ENCODE measurements at places on chromosomes 5 and 9.

DNA sequence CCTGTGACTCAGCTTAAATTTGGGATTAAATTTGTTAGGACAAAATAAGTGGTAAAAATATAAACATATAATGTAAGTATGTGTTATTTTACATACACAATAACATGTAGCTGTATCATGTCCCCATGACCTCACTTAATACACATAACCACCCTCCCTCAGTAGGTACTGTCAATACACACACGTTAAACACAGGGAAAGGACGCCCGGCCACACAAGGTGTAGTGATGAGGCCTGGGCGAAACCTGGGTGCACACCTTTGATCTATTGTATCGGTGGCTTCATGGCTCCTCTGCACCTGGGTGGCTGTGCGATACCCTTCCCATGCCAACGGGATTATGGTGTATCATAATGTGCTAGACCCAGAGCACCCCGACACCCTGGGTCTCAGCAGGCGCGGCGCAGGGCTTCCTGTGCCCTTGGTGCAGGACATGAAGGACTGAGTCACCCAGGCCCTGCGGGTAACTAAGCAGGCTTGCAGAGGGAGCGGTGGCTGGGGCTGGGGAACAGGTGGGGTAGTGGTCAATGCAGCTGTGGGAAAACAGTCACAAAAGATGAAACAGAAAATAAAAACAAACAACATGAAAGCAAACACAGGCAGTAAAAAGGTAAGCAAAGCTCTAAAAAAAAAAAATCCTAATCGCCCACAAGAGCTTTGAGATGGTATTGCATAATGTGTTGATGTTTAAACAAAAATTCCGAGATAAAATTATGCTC is 127.5 kb upstream of the RETREG1 start:
- no peak for DNase-seq

- DNase-seq = peak; percentile 93
Measured at GRCh38 chr5:43631182-43631910, 28.4 kb downstream of the NNT start.

DNA sequence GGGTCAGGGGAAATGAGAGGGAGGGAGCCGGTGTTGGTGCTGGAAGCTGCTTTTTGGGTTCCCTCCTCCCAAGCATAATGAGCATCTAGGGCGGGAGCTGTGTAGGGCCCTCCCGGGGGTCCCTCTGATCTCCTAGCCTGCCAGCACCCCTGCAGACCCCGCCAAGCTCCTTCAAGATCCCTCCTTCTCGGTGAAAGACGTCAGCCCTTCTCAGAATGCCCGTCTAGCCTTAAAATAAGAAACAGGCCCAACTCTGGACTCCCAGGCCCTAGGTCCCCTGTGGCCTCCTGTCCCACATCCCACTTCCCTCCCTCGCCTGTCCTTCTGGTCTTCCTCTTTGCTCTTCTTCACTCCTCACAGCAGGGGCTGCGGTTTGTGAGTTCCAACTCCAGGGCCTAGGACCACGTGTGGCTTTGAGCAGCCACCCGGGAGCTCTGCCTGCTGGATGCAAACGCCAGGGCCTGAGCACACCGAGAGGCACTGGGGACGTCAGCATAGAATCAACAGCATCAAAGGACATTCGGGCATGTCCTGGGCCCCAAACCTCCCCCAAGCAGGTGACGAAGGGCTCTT is 8.8 kb upstream of the SCGB3A1 start:
- no peak for DNase-seq

DNA sequence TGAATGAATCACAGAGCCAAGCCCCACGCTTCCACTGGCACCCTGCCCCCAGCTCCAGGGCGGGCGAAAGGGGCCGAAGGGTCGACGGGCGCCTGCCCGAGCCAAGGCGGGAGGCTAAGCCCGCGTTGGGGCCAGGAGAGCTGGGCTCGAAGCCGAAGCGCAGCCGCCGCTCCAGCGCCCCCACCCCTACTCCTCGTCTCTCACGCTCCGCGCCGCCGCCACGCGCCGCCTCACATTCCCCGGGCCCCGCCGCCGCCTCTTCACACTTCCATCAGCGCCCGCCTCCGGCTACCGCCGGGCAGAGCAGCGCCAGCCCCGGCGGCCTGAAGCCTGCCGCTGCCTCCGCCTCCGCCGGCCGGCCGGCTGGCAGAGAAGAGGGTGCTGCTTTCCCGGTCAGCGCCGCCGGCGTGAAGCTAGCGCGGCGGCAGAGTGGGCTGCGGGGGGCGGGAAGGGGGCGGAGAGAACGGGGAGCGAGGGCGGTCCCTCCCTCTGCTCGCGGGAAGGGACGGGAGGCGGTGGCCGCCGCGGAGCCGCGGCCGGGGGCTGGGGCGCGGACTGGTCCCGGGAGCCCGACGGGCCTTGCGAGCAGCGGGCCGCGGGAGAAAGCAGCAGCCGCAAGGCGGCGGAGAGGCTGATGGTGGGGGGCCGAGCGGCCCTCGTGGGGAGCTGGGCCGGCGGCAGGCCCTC is at the start of gene HOMER1:
Gene HOMER1, minus strand, starts transcription at position 431 of the 687 bp plus-strand sequence. CDS start 1,360 bp downstream, outside the sequence.
- peak; percentile 95 for DNase-seq

GRCh38 chr5:75706016-75706415 is 11.2 kb downstream of the POC5 start:
- no peak for DNase-seq

DNA sequence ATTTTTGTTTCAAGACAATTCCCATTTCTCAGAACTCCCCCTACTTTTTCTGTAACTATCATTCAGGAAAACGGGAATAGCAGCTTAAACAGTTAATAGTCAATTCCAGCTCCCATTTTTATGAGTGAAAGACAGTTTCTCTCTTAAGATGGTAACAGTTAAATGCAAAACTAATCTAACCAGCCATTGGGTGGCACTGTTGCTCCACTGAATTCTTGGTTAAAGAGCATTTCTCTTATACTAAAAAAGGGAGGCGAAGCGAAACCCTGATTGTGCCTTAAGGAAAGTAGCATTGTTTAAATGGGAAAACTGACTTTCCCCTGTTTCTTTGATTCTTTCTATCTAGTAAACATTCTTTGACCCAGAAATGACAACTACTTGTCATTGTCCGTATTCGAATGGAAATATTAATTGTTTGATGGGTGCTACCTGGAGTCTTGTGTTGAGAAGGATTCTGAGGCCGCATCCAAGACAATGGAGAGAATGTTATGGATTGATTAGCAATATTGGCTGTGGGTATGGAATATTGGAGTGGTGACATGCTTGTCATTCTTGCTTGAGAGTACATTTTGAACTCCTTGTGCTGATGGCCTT is 507.8 kb downstream of the MAT2B start:
- DNase-seq = peak; percentile 94

DNA sequence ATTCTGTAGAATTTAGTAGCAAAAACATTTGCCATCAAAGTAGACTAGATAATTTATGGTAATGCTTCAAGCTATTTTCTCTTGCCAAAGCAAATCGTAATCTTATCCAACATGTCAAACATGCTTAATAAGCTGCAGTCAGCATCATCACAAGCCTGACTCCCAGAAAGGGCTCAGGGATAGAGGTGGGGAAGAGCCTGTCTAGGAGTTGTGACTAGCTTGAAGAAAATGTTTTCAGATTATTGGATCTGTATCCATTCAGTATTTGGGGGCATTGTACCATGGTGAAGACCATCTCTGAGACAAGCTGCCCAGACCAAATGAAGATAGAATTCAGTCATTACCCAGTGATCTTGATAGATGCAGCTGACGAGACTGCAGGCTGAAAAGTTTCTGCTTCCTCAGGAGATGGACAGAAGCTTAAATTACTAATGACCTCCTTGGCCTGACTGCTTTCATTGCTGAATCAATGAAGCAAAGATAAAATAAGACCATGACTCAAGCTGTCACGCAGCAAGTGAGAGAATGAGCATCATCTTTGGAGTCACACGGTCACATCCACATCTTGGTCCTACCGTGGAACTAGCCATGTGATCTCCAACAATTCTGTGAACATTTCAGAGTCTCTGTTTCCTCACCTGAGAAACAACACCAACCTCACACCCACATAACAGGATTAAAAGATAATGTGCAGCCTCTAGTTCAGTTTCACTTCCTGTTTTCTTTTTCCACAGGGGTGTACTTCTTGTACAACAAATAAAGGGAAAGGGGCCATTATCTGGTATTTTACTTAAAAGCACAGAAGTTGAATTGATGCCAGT is 9.4 kb downstream of the ERAP2 start:
- peak; percentile 56 for DNase-seq

GRCh38 chr5:175471628-175472027 is 6.7 kb upstream of the SFXN1 start:
- no peak for DNase-seq

GRCh38 chr9:130325921-130326320 is 60.4 kb downstream of the HMCN2 start:
- no peak for DNase-seq

GRCh38 chr5:78824831-78825281 is 160.3 kb downstream of the ARSB start:
- DNase-seq = peak; percentile 55

- DNase-seq = no peak
Measured at GRCh38 chr5:65651144-65651543, 26.3 kb downstream of the SHLD3 start.

GRCh38 chr5:134084570-134084969 is 29.9 kb upstream of the TCF7 start:
- DNase-seq = no peak

- DNase-seq = peak; percentile 49
Measured at GRCh38 chr9:96141128-96141474, 160.9 kb downstream of the HSD17B3 start.

DNA sequence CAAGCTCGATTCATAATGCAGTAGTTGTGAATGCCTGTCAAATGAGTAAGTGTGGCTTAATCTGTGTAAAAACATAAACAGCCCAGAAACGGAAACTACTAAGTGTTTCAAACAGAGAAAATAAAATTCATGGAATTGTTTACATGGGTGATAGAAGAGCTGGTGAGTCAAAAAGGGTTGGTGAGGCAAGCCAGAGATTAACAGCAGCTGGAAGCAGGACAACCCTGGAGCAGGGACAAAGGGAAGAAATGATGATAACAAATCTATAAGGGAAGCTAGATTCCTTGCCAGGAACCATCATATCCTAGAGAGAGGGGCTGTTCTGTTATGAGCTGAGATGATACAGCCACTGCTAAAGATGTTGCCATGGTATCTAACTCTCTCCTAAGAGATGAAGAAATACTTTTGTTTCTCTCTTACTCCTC is 18.0 kb upstream of the PRR16 start:
- DNase-seq = peak; percentile 31

DNA sequence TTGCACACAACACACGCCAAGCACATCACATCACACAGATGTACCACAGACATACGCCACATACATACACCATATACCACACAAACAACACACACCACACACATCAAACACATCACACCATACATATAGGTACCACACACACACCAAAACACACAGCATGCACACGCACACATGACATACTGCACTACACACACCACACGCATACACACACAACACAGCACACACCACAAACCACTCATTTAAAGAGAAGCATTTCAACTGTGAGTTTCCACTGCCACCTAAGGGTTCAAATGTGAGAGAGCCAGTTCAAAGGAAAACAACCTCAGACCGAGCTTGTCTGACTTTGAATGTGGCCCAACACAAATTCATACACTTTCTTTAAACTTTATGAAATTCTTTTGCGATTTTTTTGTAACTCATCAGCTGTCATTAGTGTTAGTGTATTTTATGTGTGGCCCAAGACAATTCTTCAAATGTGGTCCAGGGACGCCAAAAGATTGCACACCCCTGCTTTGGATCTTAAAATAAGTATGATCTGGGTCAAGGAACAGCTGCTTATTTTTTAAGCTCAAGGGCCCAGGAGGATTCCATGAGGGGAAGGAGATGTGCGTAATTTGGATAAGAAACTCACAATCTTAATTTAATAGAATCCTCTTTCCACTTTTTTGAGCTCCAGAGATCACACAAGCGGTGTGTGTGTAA is 494.6 kb downstream of the GADD45G start:
- peak; percentile 80 for DNase-seq

- DNase-seq = no peak
Measured at GRCh38 chr9:20474496-20474895, 147.8 kb downstream of the MLLT3 start.

GRCh38 chr9:110047232-110047954 is 160.6 kb downstream of the C9orf152 start:
- no peak for DNase-seq

GRCh38 chr5:123304777-123305316 is 118.4 kb downstream of the CEP120 start:
- no peak for DNase-seq

DNA sequence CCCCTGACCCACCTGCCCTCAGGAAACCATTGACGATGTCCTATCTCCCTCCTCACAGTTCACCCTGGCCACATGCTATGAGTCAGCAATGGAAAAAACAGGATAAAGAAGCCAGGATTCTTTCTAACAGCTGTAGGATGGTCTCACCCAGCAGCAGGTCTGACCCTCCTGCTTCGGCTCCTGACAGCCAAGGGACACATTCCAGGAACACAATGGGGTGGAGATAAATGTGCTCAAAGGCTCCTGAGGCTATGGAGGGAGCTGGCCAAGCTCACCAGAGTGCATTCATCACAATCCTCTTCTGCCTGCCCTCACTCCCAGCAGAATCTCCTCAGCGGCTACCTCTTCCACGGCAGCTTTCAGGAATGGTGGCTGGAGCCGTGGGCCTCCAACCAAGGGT is 170.3 kb downstream of the PJA2 start:
- DNase-seq = no peak

DNA sequence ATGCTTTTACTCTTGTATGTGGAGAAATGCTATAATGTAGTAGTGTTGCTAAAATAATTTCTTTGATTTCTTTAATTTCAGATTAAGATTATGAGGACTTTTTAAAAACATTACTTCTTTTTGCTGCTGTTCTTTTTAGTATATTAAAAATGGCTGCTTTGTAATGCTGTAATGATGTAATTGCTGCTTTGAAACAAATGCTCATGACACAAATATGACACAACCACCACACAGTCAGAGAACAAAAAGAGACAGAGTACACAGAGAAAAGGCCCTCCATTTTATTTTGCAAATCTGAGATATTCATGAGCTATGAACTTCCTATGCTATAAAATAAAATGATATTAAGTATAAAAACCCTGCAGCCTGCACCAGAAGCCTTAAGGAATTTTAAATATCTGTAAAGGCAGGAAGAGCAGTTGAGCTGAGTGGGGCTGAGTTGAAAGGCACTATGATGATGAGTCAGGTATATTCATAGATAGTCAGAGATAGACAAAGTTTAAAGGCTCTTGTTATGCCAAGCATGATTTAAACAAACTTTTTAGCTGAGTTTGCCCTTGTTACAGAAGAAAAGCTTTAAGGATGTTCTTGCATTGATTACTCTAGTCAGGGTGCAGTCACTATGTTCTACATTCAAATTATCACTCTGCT is 5.1 kb upstream of the POU5F2 start:
- DNase-seq = no peak

- DNase-seq = no peak
Measured at GRCh38 chr9:119114681-119115080, 254.6 kb downstream of the BRINP1 start.

DNA sequence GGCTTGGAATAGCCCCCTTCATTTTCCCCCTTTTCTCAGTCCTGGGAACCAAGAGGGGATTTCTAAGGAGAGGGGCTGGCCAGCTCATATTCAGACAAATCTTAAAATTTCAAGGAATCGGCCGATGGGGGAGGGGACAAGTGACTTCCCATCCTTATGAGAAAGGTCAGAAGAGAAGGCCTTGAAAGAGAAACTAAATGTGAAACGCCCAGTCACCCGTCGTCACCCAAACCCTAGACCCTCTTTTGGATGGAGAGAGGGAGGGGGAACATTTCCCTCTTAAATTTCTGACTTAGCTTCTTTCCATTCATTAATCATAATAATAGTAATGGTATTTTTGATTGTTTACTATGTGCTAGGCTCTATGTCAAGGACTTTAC is 850 bp upstream of the CCL19 start:
- no peak for DNase-seq
